ENCODE measurements at places on chromosomes 1 and 21.

- DNase-seq = no peak
Observed at GRCh38 chr21:45632160-45632559, 11.4 kb upstream of the PCBP3 start.

DNA sequence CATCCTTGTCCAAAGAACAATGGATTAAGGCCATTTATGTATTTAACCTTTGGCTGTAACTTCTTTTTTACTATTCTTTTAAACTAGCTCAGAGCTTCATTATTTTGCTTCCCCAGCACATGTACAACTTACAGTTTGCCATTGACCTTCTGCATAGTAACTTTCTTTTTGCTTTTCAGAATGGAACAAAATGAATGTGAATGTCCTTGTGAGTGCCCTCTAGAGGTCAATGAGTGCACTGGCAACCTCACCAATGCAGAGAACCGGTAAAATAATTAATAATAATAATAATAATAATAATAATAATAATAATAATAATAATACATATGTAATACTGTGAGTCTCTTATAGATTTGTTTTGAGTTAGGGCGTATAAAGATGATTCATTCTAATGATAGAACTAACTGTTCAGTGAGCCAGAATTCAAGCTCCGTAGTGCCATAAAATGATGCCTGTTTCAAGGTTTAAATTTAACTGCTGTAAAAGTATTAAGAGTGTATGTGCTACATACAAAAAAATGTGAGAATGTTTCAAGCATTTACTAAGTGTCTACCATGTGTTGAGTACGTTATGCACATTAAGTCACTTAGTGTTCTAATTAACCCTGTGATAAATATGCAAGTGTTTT, 69.0 kb upstream of the RAVER2 start:
- no peak for DNase-seq

- no peak for DNase-seq
Observed at GRCh38 chr21:38114717-38115333, 142.0 kb upstream of the KCNJ15 start.

- DNase-seq = no peak
Observed at GRCh38 chr1:40232444-40232843, 15.3 kb upstream of the TMCO2 start.

- DNase-seq = no peak
Observed at GRCh38 chr1:155026154-155026553, 7.4 kb downstream of the DCST2 start.

GRCh38 chr1:230852959-230853358, 15.4 kb downstream of the C1orf198 start:
- DNase-seq = no peak

- DNase-seq = no peak
Observed at GRCh38 chr1:230501242-230501641, 75.1 kb upstream of the PGBD5 start.

GRCh38 chr1:76433526-76433925, 359.0 kb downstream of the ST6GALNAC3 start:
- no peak for DNase-seq

GRCh38 chr1:34460193-34460592, 283.5 kb downstream of the C1orf94 start:
- no peak for DNase-seq

Measured in femur (tissue), 1 donor.